ENCODE measurements at places on chromosomes 4 and X.

DNA sequence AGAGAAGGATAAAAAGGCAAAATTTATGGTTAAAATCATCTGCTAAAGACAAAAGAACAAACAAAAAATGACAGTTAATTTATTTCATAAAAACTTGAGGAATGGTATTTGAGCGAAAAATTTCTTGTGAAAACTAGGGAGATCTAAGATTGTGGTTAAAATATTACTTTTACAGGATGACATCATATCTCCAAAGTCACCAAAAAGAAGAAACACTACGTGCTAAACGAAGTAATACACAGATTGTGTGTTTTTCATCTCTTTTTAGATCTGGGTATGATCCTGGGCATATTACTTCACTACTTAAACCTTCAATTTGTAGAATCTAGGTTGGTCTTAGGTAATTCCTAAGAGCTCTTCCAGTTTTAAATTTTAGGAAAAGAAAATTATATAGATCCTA, 107.7 kb downstream of the CAMK2D start:
- no peak for DNase-seq

DNA sequence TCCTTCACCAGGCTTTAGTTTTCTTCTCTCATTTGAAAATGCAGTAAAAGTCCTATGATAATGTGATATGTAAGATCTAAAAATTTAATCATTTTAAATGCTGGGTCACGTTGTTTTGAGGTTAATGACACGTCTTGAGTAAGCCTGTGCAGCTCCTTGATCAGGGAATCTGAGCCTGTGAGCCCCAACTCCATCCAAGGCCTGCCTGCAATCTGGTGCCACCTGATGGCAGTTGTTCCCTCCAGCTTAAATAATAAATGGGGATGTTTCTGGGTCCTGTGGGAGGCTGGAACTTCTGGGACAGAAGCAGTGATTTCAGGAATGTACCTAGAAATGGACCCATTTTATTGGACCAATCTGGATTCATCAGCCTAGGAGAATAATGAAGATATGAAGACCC, 455.4 kb upstream of the ADGRL3 start:
- peak; percentile 16 for DNase-seq

GRCh38 chrX:129427267-129427666, 96.0 kb downstream of the SMARCA1 start:
- DNase-seq = no peak

GRCh38 chr4:156767911-156768415, 203.6 kb downstream of the PDGFC start:
- no peak for DNase-seq

DNA sequence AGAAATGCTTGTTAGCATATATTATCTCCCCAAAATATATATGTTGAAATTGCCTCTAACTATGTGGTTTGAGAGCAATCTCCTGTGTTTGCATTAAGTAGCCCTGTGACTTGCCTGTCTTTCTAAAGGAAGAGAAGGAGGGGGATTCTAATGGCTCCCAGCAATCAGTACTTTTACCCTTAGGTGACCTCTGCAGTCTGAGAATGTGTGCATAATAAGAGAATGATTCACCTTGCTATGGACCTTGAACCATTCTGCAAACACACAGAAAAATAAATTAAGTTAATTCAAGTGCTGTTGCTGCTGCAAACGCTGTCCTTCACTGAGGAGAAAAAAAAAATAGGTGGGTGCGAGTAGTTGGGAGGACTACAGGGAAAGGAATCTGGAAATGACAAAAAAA, 322.2 kb downstream of the IQCM start:
- DNase-seq = no peak

DNA sequence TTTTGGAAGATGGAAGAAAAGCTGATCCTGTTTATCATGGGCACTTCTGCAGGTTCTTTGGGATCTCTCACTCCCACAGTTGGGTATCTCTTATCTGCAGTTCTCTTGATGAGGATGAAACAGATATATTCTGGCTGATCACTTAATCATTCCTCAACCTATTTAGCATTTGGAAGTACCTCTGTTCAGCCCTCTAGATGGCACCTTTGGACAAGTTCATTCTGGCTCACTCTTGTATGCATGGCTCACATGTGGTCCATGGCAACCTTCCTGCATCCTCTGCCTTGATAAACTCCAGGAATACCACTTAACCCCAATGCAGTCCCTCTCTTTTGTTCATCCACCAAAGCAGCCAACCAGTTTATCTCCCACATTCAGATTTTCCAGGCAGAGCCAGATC, 74.2 kb downstream of the SMARCA5 start:
- DNase-seq = peak; percentile 48

- DNase-seq = no peak
Measured at GRCh38 chr4:87235020-87235671, 14.7 kb upstream of the KLHL8 start.

DNA sequence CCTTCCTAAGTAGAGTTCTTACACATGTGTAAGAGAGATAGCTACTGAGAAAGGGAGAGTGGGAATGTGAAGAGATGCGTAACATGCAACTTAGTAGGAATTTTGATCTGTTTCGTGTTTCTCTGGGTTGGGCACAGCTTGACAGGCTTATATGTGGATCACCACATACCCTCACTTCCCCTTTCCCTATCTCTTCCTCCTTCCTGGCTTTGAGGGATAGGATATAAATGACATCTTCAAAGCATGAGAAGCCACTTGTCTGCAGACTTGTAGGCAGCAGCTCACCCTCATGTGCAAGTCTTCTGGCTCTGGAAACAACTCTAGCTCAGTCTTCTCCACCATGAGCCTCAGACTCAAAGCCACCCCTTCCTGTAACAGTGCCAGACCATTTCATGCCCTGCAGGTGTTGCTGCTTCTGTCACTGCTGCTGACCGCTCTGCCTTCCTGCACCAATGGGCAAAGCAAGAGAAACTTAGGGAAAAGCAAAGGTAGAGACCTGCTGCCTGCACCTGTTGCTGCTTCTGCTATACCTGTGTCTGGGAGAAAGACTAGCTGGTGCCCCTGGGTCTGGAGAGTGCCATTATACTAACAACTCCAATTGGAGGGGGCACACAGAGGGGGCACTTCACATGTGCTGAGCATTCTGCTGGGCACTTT, 5.4 kb upstream of the PF4V1 start:
- no peak for DNase-seq

- DNase-seq = no peak
Measured at GRCh38 chr4:58983887-58984286, 1873.7 kb upstream of the IGFBP7 start.

GRCh38 chr4:184384810-184385557, 89.4 kb downstream of the IRF2 start:
- DNase-seq = no peak

- no peak for DNase-seq
Measured at GRCh38 chrX:15301924-15302323, 13.5 kb downstream of the ASB11 start.

GRCh38 chr4:184898793-184899192, 73.0 kb upstream of the ACSL1 start:
- no peak for DNase-seq

DNA sequence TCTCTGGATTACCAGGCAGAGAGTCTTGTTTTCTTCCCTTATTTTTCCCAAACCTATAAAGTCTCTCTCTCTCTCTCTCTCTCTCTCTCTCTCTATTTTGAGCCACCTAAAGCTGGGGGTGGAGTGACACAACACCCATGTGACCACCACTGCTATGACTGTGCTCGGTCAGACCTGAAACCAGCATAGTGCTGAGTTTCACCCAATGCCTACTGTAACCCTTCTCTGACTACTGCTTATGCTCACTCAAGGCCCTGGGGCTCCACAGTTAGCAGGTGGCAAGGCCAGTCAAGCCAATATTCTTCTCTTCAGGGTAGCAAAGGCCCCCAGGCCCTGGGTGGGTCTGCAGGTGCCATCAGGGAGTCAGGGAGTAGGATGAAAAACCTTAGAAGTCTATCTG, 114.7 kb upstream of the ARMCX2 start:
- DNase-seq = no peak

- DNase-seq = no peak
Measured at GRCh38 chr4:42819863-42820514, 72.5 kb upstream of the GRXCR1 start.

GRCh38 chr4:82357640-82358039, 16.2 kb downstream of the HNRNPD start:
- DNase-seq = no peak

DNA sequence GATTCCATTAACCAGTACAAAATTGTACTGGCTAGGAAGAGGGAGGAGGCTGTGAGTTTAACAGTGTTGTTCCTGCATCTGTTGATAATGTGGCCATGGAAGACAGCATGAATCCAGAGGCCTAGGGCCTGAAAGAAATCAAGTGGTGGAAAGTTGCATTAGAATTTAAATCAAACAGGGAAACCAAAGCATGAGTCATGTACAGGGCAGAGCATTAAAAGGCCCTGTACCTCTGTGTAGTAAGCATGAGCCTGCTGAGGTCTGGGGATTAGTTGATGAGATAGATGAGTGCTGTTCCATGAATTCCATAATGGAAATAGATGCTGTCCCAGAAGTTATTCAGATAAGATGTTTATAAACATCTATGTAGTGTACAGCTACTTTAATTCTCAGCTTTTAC, 58.3 kb downstream of the MID1IP1 start:
- DNase-seq = no peak

- DNase-seq = no peak
Measured at GRCh38 chr4:76061982-76062381, 12.5 kb upstream of the ART3 start.

GRCh38 chr4:150136481-150136880, 58.2 kb downstream of the DCLK2 start:
- no peak for DNase-seq

- no peak for DNase-seq
Measured at GRCh38 chrX:136646602-136647239, 1.2 kb upstream of the CD40LG start.

DNA sequence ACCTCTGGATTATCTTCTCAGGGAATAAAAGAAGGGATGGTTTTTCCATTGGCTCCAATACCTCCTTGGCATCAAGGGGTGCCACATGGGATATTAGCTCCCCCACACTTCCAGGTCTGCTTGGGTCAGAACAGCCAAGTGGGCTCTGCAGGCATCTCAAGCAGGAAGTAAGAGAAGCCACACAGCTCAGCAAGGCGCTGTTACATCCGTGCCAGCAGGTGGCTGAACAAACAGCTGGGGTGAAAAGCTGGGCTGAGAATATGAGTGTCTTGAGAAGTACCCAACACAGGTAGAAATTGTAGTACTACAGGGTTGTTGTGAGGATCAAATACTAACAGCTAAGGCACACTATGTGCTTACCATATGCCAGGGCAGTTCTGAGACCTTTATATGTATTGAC, 76.7 kb upstream of the TMEM150C start:
- DNase-seq = no peak

DNA sequence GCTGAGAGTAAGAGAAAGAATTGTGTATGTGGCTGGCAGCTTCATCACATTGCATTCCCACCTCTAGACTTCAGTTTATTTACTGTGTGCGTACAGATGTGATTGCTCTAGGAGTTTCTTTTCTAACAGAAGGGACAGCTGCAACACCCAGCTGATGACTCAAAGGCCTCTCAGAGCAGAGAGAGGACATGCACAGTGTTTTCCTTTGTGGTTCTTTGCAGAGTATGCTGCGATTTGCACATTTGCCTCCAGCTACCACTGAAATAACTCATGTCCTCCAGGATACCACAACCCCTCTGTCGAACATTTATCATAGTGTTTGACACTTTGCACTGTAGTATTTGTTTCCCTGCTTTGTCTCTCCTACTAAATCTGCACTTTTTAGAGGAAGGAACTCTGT, 294.1 kb downstream of the STIM2 start:
- no peak for DNase-seq

DNA sequence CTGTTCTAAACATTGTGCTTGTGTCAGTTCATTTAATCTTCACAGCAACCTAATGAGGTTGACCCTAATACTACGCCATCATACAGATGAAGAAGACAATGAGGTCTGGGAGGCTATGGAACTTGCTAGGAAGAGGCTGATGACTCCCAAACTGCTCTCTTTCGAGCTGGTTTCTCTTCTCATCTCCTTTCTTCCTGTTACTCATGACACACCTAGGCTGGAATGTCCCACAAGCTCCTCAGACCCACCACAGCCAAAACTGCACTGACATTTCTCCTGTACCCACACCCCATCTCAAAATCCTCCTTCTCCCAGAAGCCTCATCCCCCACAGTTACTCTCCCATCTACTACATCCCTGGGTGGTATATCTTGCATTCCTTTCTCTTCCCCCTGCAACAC, 27.4 kb upstream of the PJA1 start:
- DNase-seq = no peak

DNA sequence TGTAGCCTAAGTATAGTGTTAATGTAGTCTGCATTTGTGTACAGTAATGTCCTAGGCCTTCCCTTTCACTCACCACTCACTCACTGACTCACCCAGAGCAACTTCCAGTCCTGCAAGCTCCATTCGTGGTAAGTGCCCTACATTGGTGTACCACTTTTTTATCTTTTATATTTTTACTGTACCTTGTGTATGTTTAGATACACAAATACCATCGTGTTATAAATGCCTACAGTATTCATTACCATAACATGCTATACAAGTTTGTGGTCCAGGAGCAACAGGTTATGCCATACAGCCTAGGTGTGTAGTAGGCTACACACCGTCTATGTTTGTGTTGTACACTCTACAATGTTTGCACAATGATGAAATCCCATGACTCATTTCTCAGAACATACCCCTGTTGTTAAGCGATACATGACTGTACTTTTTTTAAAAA, 15.4 kb downstream of the TSPAN5 start:
- DNase-seq = no peak

DNA sequence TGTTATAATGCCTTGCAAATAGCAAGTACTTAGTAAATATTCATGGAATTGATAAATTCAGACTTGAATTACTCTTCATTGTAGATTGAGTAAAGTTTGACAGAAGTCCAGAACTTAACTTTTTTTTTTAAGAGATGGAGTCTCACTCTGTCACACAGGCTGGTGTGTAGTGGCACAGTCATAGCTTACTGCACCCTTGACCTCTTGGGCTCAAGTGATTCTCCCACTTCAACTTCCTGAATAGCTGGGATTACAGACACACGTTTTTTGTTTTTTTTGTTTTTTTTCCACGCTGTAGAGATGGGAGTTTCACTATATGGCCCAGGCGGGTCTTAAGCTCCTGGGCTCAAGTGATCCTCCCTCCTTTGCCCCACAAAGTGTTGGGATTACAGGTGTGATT, 32.1 kb downstream of the UBE2K start:
- DNase-seq = no peak

- DNase-seq = no peak
Measured at GRCh38 chr4:92714640-92715039, 410.9 kb downstream of the GRID2 start.

- DNase-seq = no peak
Measured at GRCh38 chr4:46894826-46895225, 14.2 kb downstream of the COX7B2 start.

DNA sequence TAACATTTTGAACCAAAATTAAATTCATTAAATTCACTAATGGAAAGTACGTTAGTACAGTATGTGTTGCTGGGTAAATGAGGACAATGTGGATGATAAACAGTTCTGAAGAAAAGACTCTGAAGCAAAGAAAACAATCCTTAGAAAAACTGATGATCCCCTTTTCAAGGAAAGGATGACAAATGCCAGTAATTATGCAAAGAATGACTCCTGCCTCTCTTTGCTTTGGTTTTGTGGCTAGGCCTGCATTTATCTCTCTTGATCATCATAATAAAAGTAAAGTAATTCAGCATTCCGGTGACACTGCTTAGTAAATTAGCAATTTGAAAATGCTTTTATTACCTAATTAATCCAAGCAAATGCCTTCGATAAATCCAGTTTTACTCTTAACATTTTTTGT, 652.2 kb upstream of the DIPK2B start:
- DNase-seq = no peak

GRCh38 chr4:40194602-40195161, 2.1 kb upstream of the RHOH start:
- DNase-seq = no peak

- no peak for DNase-seq
Measured at GRCh38 chr4:32778025-32778424, 2057.9 kb downstream of the PCDH7 start.
